T-cell (primary cell): ENCODE measurements at places on chromosomes 2 and 18. TPM values are rescaled to one million over a fixed set of nuclear protein-coding genes. Genes with fewer than 3 reads are reported as not detected.

The AQP12A gene
- not detected for total RNA-seq

The IL1RN gene
- total RNA-seq, result not detected

The CRYGC gene
- not detected for total RNA-seq

The DOCK10 gene
- total RNA-seq, result 235 TPM

The RNASEH1 gene
- total RNA-seq, result 25.7 TPM

The ABCG8 gene
- total RNA-seq, result not detected

The SCYGR4 gene
- total RNA-seq, result not detected

The RFX8 gene
- 0.23 TPM for total RNA-seq

DNA sequence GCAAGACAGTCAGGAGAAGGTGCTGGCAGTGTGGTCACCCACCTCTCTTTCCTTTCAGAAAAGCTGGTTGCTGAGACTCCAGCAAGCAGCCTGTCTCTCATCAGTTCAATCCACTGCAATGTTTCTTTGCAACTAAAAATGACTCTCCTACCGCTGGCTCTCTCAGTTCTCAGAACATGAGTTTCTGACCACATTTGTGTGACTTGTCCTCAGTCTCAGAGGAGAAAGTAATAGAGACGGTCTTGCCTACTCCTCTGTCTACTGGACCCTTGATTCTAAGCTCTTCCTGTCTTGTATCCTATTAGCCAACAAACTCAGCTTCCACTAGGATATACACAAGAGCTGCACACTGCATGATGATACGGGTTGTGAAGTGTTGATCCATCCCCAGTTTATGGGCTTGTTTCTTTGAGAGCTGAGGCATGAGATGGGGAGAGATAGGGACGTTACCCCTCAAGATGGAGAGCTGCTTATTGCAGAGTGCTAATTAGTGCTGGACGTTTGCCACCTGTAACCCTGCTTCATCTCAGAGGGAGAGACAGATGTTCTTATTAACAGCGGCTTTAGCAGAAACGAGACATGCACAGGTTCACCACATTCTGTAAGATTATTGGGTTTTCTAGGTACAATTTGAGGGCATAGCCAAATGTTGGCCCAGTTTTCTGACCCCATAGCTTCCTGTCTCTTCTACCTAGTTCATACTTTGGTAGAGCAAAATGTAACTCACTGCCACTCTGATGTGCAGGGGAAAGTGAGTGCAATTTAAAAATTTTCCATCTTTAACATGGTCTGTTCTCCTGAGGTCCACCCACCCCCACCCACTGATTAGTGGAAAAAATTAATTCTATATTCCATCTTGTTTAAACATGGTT, 32.4 kb upstream of the YWHAQ start:
- no peaks in the 10 kb centered on the region for H3K36me3 ChIP-seq
- H3K27me3 ChIP-seq, result no peaks in the 10 kb centered on the region
- H3K4me1 ChIP-seq, result no peaks in the 10 kb centered on the region
- no peak for DNase-seq

DNA sequence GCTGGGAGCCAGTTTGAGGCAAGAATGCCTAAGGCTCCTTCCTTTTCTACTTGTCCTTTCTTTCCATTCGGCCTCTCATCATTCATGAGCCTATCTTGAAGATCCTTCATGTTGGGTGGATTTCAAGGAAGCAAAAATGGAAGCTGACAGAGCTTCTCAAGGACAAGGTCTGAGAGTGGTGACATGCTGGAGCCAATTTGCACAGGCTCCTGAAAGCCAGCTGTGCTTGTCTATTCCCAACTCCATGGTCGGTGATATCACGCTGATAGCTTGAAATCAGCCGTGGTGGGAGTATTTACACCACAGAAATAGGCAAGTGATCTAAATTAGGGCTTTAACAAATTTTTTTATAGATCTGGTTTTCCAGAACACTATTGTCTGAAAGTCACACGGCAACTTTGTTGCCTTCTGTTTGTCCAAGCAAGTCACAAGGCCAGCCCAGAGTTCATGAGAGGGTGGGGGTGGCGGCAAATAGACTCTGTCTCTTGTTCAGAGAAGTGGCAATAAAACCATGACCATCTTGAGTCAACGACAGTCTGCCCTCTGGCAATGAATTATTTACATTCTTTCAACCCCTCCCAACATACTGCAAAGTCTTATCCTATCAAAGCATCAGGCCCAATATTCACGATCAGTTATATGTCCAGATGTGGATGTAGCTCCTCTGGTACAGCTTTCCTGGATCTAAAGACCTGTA, 49.9 kb upstream of the SLC35F5 start:
- H3K27ac ChIP-seq, result no peak overlapping the region
- no peaks in the 10 kb centered on the region for H3K4me1 ChIP-seq
- no peak overlapping the region for H3K4me3 ChIP-seq

DNA sequence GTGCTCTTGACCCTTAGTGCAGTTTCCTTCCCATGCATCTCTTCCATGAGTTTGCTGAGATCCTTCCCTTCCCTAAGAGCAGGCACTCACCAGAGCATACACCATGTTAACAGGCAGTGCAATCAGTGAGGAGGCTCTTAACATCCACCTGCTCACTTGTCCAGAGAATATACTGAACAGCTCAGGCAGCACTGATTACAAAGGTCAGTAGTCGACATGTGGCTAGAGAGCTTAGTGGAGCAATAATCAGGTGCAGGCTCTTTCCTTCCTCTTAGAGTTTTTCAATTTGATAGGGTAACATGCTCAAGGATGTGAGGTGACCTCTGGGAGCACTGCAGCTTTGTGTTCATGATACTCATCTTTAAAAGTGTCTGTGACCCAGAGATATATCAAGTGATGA, 144.1 kb upstream of the SETBP1 start:
- no peak overlapping the region for H3K4me3 ChIP-seq
- no peak for DNase-seq
- no peaks in the 10 kb centered on the region for H3K4me1 ChIP-seq
- H3K27ac ChIP-seq, result no peak overlapping the region

GRCh38 chr2:10083046-10083445, 2.8 kb upstream of the CYS1 start:
- DNase-seq, result no peak
- no peak overlapping the region for H3K27ac ChIP-seq
- no peak overlapping the region for H3K4me3 ChIP-seq
- peaks cover 72% of the 10 kb centered on the region for H3K27me3 ChIP-seq
- peaks cover 7% of the 10 kb centered on the region for H3K4me1 ChIP-seq

- DNase-seq, result no peak
- peaks cover 27% of the 10 kb centered on the region for H3K4me1 ChIP-seq
- no peaks in the 10 kb centered on the region for H3K36me3 ChIP-seq
- no peak overlapping the region for H3K27ac ChIP-seq
- H3K27me3 ChIP-seq, result no peaks in the 10 kb centered on the region
- H3K4me3 ChIP-seq, result no peak overlapping the region
These were observed 58.9 kb downstream of the HAUS1 start for GRCh38 chr18:46163091-46163490.

DNA sequence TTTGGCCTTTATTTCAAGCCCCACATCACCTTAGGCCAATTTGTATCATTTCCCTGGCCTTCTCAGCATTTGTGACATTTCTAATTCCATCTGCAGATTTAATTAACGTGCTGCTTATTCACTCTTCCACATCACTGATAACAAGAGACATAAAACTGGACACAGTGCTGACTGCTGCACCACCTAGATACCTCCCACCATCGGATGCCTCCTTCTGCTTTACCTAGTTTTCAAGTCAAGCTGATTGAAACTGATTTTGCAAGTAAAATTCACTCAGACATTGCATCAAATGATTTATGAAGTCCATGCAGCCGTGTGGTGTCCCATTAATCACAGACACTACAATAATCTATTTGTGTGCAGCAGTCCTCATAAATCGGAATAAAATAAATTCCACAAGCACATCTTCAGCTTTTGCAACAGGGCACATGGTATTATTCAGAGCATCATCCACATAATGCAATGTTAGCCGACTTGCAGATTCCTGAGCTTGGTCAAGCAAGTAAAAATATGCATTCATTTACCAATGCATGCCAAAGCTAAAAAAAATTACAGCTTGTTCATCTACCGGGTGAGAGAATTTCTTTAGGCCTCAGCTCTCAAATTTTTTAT, 15.9 kb upstream of the CRIM1 start:
- no peak for DNase-seq
- no peaks in the 10 kb centered on the region for H3K36me3 ChIP-seq
- H3K4me3 ChIP-seq, result no peak overlapping the region
- no peaks in the 10 kb centered on the region for H3K27me3 ChIP-seq
- H3K4me1 ChIP-seq, result no peaks in the 10 kb centered on the region

DNA sequence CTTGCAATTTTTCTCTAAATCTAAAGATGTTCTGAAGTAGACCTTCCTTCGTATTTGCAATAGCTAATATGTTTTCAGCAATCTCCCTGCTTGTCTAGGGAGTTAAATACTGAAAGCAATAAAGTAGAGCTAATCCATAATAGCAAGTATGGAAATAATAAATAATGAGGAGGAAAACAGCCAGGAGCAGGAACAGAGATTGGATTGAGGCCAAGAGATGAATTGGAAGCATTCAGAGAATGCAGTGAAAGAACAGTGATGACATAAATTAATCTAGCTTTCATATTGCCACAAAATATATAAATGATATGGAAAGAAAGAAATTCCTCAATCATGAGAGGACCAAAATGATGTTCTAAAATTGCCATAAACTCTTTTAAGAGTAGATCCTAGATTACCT, 679.7 kb downstream of the METTL4 start:
- no peaks in the 10 kb centered on the region for H3K4me1 ChIP-seq
- no peak overlapping the region for H3K27ac ChIP-seq
- no peaks in the 10 kb centered on the region for H3K36me3 ChIP-seq
- no peak for DNase-seq

GRCh38 chr2:28895189-28895893, 874 bp downstream of the WDR43 start:
- no peaks in the 10 kb centered on the region for H3K27me3 ChIP-seq
- peaks cover under 1% of the 10 kb centered on the region for H3K36me3 ChIP-seq
- peak overlapping the region; percentile 32 for H3K27ac ChIP-seq
- H3K4me1 ChIP-seq, result peaks cover 17% of the 10 kb centered on the region
- H3K4me3 ChIP-seq, result peak overlapping the region; percentile 92

DNA sequence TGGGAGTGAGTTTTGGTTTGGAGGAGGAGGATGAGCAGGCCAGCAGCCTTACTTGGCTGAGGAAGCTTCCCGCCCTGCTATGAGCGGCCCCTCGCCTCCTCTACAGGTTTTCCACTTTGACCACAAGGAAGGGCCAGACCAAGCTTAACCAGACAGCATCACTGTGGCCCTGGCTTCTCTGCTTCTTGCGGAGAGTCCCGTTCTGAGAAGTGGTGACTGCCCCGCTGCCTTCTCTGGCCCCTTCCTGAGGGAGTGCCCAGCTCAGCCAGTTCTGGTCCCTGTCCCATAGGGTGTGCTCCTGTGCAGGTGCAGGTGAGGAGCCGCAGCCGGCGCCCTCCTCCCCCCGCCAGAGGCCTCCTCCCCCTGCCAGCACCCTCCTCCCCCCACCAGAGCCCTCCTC, 101.0 kb downstream of the FAM210A start:
- H3K27ac ChIP-seq, result no peak overlapping the region
- no peaks in the 10 kb centered on the region for H3K27me3 ChIP-seq
- DNase-seq, result no peak
- H3K36me3 ChIP-seq, result peaks cover 3% of the 10 kb centered on the region
- H3K4me1 ChIP-seq, result peaks cover 16% of the 10 kb centered on the region
- H3K4me3 ChIP-seq, result no peak overlapping the region

DNA sequence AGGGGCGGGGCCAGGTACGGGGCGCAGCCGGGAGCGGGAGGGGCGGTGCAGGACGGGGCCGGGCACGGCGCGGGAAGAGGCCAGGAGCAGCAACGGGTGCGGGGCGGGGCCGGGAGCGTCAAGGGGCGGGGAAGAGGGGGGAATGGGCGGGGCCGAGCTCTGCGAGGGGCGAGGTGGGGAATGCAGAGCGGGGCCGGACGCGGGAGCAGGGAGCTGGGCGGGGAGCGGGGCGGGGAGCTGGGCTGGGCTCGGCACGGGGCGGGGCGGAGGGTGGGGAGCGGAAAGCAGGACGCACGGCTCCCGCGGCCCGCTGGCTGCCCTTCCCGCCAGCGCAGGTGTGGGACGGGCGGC, at the start of gene IMPA2:
Gene IMPA2, plus strand, starts transcription at position 316 of the 351 bp plus-strand sequence. CDS start 163 bp downstream, outside the sequence.
- DNase-seq, result no peak
- H3K4me3 ChIP-seq, result peak within 1 kb of the TSS; percentile 76
- H3K36me3 ChIP-seq, result no peaks in the 10 kb centered on the region
- H3K4me1 ChIP-seq, result peaks cover 17% of the 10 kb centered on the region

- H3K27ac ChIP-seq, result no peak overlapping the region
- no peak for DNase-seq
- no peaks in the 10 kb centered on the region for H3K27me3 ChIP-seq
- peaks cover 30% of the 10 kb centered on the region for H3K36me3 ChIP-seq
- H3K4me3 ChIP-seq, result no peak overlapping the region
These were observed 31.6 kb upstream of the RNF138 start for GRCh38 chr18:32060026-32060425.

- no peaks in the 10 kb centered on the region for H3K36me3 ChIP-seq
- H3K4me3 ChIP-seq, result no peak overlapping the region
- H3K27ac ChIP-seq, result no peak overlapping the region
- no peak for DNase-seq
- no peaks in the 10 kb centered on the region for H3K27me3 ChIP-seq
- no peaks in the 10 kb centered on the region for H3K4me1 ChIP-seq
These were observed 782.8 kb downstream of the BCL11A start for GRCh38 chr2:59770651-59771050.

- no peak overlapping the region for H3K4me3 ChIP-seq
- DNase-seq, result no peak
- H3K4me1 ChIP-seq, result no peaks in the 10 kb centered on the region
- no peaks in the 10 kb centered on the region for H3K36me3 ChIP-seq
- H3K27me3 ChIP-seq, result no peaks in the 10 kb centered on the region
These were observed 189.7 kb upstream of the DPP10 start for GRCh38 chr2:114252713-114253112.

DNA sequence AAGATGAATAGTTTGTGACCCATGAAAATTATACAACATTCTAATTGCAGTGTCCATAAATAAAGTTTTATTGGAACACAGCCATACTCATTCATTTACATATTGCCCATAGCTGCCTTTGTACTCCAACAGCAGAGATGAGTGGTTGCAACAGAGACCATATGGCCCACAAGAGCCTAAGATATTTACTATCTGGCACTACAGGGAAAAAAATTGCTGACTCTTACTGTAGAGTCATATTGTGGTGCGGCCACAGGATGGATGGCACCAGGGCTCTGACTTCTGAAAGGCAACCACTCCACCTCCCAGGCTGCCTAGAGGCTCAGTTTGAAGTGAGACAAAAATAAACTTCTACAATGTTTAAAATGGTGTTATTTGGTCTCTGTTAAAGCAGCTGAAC, 404.0 kb upstream of the ATP5MC3 start:
- H3K27me3 ChIP-seq, result no peaks in the 10 kb centered on the region
- DNase-seq, result no peak
- H3K4me1 ChIP-seq, result no peaks in the 10 kb centered on the region
- H3K36me3 ChIP-seq, result no peaks in the 10 kb centered on the region

GRCh38 chr2:172106108-172106961, 3.6 kb upstream of the DLX2 start:
- no peak overlapping the region for H3K27ac ChIP-seq
- H3K27me3 ChIP-seq, result peaks cover 83% of the 10 kb centered on the region
- no peaks in the 10 kb centered on the region for H3K36me3 ChIP-seq
- H3K4me1 ChIP-seq, result peaks cover 17% of the 10 kb centered on the region
- H3K4me3 ChIP-seq, result peak overlapping the region; percentile 5

GRCh38 chr2:108936866-108937265, 52.2 kb downstream of the EDAR start:
- peaks cover 6% of the 10 kb centered on the region for H3K27me3 ChIP-seq
- H3K27ac ChIP-seq, result no peak overlapping the region
- DNase-seq, result no peak
- H3K4me1 ChIP-seq, result peaks cover 11% of the 10 kb centered on the region
- no peak overlapping the region for H3K4me3 ChIP-seq

GRCh38 chr2:39243469-39244123, at the start of gene CDKL4:
CDKL4 (minus strand) TSS chr2:39243970.
- H3K36me3 ChIP-seq, result no peaks in the 10 kb centered on the region
- H3K4me1 ChIP-seq, result no peaks in the 10 kb centered on the region
- H3K4me3 ChIP-seq, result no peak within 1 kb of the TSS
- H3K27ac ChIP-seq, result no peak within 1 kb of the TSS
